Esophagus muscularis mucosa (tissue), 4 donors: ENCODE measurements at places on chromosomes 5 and 9. TPM values are rescaled to one million over a fixed set of nuclear protein-coding genes. Genes with fewer than 3 reads are reported as not detected.

DNA sequence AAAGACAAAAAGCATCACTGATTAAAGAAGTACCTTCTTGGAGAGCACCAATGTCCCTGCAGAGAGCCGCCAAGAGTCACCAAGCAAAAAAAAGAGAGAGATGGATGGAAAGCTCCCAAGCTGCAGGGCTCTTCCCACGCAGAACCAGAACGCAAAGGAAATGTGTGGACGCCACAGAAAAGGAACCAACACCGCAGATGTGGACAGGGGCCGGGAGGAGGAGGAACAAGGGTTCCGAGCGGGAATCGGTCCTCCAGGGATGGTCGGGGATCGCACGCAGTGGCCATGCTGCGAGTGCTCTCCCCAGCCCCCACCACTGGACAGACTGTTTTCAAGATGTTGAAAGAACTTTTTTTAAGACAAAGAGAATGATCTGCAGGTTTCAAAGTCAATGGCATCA, 40.2 kb upstream of the ZNF354A start:
- DNase-seq = no peak

DNA sequence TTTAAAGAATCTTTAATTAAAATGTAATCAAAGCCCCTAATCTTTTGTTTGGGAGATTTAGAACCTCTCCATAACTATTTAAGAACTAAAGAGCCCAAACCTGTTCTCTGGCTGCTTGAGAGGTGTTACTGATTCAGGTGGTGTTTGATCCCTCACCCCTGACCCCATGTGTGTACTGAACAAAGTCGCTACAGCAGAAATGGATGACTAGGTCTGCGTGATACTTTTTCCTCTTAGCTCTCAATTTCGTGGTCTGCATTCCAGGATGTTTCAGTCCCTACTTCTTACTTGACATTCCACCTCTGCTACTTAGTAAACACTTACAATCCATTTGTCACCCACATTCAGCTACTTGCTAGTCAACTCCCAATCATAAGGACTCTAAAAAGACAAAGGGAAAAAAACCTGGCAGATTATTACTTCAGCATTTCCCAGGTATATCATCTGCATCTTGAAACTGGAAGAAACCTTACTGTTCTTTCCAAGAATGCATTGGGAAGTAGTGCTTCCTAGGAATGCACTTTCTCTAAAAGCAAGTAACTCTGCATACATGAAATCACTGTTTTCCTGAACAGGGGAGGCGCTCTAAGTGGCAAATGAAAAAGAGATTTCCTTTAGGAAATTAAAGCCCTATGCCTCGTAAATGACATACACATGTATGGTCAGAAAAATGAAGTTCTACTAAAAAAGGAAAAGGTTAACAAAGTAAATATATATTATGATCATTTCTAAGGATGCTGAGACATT, 1091.6 kb downstream of the PTPRD start:
- DNase-seq = no peak

The SLC6A7 gene
- total RNA-seq = not detected

GRCh38 chr9:36865731-36866635, 168.1 kb downstream of the PAX5 start:
- DNase-seq = no peak

GRCh38 chr5:126681970-126682369, 81.2 kb downstream of the PHAX start:
- no peak for DNase-seq

- DNase-seq = no peak
Measured at GRCh38 chr9:137393176-137394150, 29.5 kb downstream of the EXD3 start.

The PCDHA12 gene
- total RNA-seq = 1.7 TPM

- DNase-seq = no peak
Measured at GRCh38 chr9:99666571-99666970, 155.1 kb upstream of the NR4A3 start.

- no peak for DNase-seq
Measured at GRCh38 chr9:106179191-106179590, 484.9 kb downstream of the TMEM38B start.

The SLC34A3 gene
- not detected for total RNA-seq

DNA sequence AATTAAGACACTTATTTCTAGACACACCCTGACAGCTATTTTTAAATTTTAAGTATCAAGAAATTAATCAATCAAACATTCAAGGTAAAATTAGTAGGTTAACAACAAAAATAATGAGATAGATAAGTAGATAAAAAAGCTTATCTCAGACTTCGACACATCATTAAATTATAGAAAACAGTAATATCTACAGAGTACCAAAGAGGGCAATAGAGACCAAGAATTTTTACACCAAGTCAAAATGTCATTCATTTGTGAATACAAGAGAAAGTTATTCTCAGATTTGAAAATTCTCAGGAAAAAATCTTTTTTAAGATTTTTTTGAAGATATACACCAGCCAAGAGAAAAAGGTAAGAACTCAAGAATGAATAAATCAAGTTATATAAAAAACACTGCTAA, 445.6 kb downstream of the ACTL7B start:
- no peak for DNase-seq

- DNase-seq = no peak
Measured at GRCh38 chr9:7289773-7290172, 509.8 kb downstream of the DMAC1 start.

DNA sequence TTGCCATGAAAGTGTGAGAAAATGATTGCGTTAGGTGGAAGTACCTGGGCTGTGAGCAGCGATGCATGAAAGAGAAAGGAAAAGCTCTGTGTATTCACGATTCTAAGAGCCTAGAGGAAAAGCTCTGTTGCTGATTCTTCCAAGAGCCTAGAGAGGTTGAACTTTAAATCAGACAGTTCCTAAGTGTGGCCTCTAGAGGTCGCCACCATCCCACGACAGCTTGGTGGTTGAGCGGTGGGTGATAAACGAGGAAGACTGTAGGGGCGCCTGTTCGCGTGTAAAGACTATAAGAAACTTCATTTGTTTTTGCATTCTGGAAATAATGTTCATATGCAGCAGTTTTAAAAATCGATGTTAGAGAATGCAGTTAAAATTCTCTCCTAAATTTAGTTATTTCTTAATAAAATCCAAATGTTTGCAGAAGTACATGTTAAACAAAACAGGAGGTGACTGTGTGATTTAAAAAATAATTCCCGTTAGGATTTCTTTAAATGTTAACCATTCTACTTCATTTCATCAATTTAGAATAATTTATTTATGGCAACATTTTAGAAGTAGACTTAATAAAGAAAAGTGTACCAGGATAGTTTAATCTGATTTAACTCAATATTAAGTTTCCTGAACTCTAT, 107.7 kb downstream of the TENT4A start:
- DNase-seq = peak; percentile 45

- DNase-seq = no peak
Measured at GRCh38 chr5:80406980-80407734, 707 bp upstream of the ZFYVE16 start.

DNA sequence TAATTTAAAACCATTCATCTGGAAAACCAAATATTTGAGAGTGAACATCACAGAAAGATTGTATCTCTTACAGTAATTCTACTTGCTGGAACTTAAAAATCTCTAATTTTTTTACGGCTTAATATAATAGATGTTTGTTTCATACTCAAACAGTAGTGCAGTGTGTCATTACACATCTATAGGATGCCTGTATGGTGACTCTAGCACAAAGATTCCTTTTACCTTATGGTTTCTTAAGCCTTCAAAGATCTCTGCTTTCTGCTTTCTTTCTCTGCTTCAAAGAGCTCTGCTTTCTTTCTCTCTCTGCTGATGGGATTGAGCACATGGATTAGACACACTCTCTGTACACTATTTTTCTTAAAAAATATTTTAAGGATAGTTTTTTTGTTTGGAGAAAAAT, 374.0 kb upstream of the CDH9 start:
- DNase-seq = no peak

DNA sequence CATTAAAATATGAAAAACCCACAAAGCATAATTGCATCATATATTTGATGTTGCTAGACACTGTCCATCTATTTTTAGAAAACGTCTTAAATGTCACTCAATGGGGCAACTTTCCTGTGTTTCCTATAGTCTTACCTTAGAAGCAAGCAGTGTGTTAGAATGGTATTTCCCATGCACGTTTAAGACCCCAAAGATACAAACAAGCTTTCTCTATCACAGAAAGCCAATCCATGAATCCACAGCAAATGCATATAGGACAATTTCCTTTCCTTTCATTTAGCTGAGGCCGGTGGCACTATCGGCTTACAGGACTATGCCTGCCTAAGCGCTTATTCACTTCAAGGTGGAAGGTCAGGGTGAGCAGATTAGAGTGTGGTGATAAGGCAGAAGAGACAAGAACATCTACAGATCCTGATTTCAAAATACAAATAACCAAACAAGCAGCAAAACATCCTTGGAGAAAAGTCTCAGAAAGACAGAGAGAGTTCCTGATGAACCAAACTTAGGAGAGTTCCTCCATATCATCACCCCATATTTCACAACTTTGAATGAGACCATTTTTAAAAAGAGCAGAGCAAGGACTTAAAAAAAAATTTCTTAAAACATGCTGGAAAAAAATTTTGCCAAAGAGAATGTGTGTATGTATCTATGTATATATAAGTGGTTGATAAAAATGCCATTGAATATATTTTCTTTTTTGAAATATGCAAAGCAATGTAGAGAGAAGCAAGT, 57.2 kb downstream of the MEF2C start:
- no peak for DNase-seq

DNA sequence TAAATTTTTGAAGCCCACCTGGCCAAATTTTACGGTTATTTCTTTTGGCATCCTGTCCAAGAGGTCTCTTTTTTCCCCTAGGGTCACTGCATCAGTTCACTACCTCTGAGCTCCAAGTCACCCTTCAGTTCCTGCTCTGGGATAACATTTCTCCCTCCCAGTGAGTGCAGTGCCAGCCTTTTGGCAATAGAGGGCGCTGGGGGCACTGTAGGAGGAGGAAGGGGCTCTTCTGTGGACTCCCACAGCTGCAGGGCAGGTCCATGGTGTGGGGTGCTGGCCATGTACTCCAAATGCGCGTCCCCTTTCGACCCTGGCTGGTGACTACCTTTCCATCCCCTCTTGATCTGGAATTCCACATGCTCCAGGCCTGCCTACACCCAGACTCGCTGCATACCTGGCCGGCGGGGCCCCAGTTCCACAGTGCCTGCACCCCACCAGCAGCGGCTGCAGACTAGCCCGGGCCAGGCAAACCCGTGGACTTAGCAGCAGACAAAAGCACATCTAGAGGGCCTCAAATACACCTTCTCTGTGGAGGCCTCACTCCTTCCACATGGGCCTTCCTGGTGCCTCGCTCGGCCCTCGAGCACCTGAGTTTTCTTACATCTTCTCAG, 20.3 kb upstream of the NINJ1 start:
- no peak for DNase-seq

DNA sequence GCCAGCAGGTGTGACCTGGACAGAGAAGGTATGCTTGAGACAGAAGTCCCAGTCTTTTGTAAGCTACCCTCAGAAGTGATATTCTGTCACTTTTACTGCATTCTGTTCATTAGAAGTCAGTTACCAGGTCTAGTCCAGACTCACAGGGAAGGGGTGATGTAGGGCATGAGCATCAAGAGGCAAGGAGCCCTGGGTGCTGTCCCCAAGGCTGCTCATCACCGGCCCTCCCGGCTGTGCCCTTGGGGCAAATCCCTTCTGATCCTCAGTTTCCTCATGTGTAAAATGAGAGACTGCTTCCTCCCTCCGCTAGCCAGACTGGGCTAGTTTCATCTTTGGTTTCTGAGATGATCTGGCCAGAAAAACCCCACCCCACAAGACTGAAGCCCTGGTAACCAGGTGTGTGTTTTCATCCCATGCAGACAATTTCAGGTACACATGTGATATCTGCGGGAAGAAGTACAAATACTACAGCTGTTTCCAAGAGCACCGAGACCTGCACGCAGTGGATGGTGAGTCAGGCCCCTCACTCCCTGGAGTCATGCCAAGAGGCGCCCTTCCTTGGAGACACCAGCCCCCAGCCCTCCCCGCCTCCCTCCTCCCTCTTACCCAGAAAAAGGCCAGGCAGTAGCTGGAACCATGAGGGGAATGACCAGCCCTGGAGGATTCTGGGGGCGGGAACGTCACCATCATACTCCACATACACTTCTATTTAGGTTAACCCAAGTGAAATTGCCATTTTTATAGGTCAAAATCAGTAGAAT, 71.0 kb downstream of the AMBP start:
- peak; percentile 42 for DNase-seq

The ASPN gene
- 9.1 TPM for total RNA-seq

- no peak for DNase-seq
Measured at GRCh38 chr5:73861313-73861988, 235.5 kb downstream of the ARHGEF28 start.

The GPR151 gene
- not detected for total RNA-seq

DNA sequence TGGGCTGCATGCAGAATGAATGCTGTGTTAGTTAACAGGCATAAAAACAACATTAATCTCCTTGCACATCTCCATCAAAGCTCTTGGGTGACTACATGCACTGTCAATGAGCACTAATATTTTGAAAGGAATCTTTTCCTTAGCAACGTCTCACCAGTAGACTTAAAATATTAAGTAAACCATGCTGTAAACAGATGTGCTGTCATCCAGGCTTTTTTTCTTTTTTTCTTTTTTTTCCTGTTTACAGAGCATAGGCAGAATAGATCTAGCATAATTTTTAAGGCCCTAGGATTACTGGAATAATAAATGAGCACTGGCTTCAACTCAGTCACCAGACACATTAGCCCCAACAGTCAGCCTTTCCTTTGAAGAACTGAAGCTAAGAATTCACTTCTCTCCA, 36.3 kb downstream of the UBQLN1 start:
- DNase-seq = no peak

DNA sequence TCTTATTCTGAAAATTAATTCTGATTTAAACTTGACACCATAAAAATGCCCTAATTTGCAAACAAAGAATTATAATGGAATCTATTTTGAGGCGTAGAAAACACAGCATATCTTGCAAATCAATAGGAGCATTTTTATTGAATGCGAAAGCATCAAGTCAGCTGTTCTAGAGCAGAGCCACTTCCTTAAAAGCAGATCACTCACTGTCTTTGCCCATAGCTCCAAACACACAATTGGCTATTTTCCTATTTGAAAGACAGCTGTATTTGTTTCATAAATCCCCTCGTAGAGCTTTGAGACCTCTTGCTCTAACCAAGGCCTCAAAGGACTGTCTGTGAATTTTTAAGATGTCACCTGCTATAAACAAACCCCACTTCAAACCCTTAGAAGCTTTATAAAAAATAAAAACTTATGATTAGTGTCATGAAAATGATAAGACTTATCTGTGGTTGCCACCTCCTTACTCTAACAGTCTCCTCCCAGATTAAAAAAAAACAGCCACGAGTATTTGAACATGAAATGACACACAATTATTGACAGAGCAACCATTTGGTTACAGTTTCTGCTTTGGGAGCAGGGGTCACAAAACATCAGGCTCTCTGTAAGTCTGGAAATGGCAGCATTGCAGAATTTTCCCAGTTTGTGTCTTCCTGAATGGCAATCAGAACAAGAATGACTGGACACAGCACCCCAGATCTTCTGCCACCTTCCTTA, 75.6 kb upstream of the RASEF start:
- DNase-seq = no peak

DNA sequence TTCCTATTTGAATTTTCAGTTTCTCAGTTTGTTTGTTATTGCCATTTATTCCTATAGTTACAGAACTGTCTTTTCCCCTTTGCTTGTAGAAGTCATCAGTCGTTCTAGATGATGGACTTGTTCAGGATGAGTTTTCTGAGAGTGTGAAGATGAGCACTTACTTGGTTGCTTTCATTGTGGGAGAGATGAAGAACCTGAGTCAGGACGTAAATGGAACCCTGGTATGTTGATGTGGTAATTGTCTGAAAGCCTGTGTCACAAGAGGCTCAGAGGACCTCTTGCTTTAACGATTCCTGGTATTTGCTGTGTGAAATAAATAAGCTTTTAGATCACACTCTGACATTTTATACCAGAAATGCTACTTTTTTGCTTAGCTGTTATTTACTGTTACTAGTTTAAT, 50.6 kb downstream of the LNPEP start:
- no peak for DNase-seq

- no peak for DNase-seq
Measured at GRCh38 chr5:35117967-35118366, 70.2 kb upstream of the AGXT2 start.
